ENCODE measurements at places on chromosomes 1 and 21.

DNA sequence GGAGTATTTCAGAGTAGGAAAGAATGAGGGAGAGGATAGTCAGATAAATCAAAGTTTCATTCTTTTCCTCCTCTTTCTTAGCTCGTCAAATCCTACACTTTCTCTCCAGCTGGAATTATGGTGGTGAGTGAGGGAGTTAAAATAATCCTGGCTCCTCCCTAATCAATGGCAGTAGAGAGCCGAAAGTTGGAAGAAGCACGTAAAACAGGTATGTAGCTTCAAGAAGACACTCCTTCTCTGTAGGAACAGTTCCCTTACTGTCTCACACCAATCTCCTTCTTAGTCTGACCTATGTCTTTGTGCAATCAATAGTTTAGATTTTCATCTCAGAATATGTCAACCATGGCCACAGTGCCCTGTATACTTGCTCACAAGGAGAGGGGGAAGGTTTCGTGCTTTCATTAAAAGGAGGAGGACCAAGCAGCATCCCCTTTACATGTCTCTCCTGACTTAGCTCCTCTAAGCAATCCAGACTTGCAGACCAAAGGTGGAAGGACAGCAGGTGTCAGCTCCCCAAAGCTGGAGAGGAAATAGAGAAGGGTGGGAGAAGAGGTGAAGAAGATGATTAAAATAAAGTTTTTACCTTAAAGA, 878 bp downstream of the MINDY1 start:
- DNase-seq: no peak

GRCh38 chr1:32390904-32391870, 3.1 kb downstream of the BSDC1 start:
- DNase-seq: no peak

GRCh38 chr21:21064353-21064752, 66.1 kb downstream of the NCAM2 start:
- no peak for DNase-seq

- no peak for DNase-seq
These were observed 51.4 kb upstream of the RGS1 start for GRCh38 chr1:192524223-192524622.

Measured in MM.1S (cell line).